ENCODE measurements at places on chromosomes 5 and 9.

GRCh38 chr5:40270274-40270845 is 409.4 kb upstream of the PTGER4 start:
- no peak for DNase-seq

DNA sequence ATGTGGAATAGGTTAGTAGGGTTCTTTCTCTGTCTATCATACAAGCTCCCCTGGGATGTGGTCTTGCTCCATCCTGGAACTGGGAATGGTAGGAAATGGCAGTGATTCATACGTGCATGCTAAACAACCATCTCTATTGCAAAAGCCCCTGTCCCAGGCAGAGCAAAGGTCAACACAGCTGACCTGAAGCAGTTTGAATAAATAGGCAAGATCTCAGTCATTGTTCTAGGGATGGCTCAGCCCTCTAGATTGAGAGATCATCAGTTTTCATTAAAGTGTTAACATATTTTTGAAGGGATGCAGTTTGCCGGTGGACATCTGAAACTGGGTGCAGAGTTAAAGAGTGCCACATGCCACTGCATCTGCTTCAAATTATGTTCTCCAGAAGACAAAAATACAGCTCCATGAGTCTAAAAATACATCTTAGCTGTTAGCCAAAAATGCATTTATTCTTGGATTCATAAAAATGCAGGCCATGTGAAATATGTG is 224.1 kb downstream of the ESM1 start:
- no peak for DNase-seq

DNA sequence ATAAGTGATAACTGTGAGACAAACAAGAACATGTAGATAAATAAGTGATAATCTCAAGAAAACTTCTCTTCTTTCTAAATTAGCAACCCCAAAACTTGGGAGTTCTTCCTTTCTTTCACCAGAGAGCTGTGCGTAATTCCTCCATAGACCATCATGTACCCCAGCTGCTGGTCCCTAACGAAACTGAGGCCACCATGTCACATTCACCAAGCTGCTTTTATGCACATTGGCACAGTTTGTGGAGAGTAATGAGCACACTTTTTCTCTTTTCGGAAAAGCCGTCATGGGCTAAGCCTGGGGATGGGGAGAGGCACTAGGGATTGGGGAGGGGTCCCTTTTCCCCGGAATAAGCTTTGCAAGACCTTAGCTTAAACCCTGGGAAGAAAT is 561.4 kb downstream of the BNC2 start:
- no peak for DNase-seq

DNA sequence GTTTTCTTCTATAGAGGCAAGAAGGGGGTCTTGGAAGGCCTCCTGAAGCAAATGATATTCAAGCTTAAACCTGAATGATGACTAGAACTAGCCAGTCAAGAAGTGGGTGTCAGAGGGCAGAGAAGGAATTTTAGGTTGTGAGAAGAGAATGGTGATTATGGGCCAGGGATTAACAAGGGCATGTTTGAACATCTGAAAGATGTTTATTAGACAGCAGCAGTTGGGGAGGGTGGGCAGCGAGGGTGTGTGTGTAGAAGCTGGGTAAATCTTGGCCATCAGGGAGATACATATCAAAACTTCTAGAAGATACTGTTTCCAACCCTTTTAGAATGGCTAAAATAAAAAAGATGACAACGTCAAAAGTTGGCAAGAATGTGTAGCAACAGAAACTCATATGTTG is 54.5 kb downstream of the MAN2A1 start:
- no peak for DNase-seq

DNA sequence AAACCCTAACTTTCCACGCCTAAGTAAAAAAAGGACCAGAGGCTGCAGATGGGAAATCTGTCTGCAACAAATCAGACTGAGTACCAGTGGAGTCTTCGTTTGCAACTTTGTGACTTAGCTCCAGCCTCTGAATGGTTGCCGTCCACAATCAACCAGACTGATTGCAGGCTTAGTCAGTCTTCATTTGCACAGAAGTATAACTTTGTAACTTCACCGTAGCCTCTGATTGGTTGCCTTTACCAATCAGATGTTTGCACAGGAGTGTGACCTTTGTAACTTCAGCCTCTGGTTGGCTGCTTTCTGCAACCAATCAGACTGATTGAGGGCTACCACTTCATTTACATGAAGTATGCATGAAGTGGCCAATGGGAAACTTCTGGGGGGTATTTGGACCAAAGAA is 53.7 kb downstream of the TGFBR1 start:
- no peak for DNase-seq

DNA sequence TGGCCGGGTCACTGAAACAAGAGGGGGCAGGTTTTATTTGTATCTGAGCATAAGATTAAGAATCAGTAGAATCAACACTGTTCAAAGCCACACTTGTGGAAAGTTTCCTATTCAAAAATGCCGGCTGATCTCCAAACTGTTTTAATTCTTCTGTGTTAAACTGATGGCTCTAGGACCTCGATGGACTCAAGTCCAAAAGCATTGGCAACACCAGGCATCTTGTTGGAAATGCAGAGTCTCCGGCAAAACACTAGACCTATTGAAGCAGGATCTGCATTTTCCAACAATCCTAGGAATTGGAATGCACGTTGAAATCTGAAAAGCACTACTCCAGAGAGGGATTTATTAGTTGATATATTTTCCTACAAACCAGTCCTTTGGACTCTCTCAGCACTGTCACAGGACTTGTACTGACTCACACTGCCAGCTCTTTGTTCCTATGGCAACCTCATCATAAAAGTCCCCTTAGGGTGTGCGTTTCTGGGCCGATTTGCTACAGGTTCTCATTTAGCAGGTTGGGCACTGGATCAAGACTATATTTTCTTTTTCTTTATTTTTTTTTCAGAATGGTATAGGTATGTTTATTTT is 48.1 kb upstream of the PCA3 start:
- DNase-seq, result no peak
